ENCODE measurements at places on chromosomes 1 and 21.

DNA sequence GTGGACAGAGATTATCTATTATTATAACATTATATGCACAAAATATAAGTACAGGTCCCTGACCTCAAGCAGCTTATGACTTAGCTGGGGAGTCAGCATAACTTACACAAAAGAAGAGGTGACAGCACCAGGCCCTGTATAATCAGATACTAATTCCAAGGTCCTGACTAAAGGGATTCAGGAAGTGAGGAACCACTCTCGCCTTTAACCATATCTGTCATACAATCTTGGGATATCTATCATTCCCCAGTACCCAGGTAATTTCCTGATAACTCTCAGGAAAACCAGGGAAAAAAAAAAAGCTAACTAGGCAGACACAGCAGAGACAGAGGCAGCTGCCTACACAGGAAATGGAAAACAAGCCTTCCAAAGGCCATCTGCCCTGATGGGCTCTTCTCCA, 78.5 kb upstream of the CAMK1G start:
- H3K27me3 ChIP-seq = no peaks in the 10 kb centered on the region
- H3K36me3 ChIP-seq = no peaks in the 10 kb centered on the region
- H3K4me1 ChIP-seq = no peaks in the 10 kb centered on the region
- DNase-seq = no peak
- H3K4me3 ChIP-seq = no peak overlapping the region

- no peaks in the 10 kb centered on the region for H3K36me3 ChIP-seq
- DNase-seq = no peak
- H3K27ac ChIP-seq = no peak overlapping the region
- no peaks in the 10 kb centered on the region for H3K27me3 ChIP-seq
These were observed 2.4 kb downstream of the RAB7B start for GRCh38 chr1:206000641-206001339.

- H3K27me3 ChIP-seq = no peaks in the 10 kb centered on the region
These were observed 2.6 kb upstream of the UQCRHL start for GRCh38 chr1:15810073-15810472.

DNA sequence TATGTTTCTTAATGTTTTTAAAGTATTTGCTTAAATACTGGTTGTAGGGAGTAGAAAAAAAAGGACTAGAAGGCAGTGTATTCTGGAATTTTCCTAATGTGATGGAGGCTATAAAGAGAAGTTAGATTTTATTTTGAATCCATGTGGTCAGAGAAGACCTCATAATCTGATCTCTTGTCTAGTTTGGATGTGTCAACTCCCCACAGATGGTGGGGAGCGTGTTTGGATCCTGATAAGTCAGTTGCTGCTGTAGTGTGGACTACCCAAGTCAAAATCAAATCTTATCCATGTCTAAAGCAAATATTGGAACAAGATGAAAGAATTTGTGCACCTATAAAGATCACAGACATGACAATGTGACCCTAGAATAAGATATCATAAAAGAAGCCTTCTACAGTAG, 918.0 kb downstream of the LTN1 start:
- no peaks in the 10 kb centered on the region for H3K27me3 ChIP-seq
- DNase-seq = no peak
- no peak overlapping the region for H3K4me3 ChIP-seq
- no peaks in the 10 kb centered on the region for H3K36me3 ChIP-seq
- H3K27ac ChIP-seq = no peak overlapping the region

DNA sequence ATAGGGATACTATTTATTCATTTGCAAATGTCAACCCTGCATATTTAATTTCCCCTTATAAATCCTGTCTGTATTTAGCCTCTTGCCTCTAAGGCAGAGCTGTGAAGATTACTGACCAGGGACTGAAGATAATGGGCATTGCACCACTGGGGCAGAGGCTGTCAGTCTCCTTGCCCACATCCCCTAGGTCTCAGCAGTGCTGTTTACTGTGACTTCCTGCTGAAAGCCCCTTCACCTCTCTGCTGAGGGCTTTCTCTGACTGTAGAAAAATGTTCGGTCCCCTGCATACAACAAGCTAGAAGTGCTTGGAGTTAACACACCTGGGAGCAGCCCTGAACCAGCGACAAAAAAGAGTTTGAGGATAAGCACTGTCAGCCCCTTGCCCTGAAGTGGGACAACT, 28.8 kb downstream of the SLC5A9 start:
- no peak for DNase-seq
- H3K4me3 ChIP-seq = no peak overlapping the region
- no peaks in the 10 kb centered on the region for H3K36me3 ChIP-seq

DNA sequence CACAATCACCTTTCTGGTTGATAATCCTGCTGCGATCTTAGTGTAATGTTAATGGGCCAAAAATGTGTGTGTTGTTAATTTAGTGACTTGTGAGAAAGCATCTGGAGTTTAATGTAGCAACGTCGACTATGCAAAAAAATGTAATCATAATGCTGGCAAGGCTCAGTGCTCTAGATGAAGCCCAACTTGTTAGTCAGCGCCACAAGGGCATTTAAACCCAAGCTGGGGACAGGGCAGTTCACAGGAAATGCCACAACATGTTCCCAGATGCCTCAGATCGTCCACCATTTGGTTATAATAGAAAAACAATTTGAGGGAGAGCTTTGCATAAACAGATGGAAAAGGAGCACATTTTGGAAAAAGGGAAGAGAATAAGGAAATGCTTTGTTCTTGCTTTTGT, 585.4 kb upstream of the PLXNA2 start:
- H3K4me3 ChIP-seq = no peak overlapping the region
- H3K36me3 ChIP-seq = no peaks in the 10 kb centered on the region
- no peak for DNase-seq
- no peaks in the 10 kb centered on the region for H3K27me3 ChIP-seq
- no peaks in the 10 kb centered on the region for H3K4me1 ChIP-seq
- no peak overlapping the region for H3K27ac ChIP-seq

- peak overlapping the region; percentile 85 for H3K27ac ChIP-seq
- peaks cover 36% of the 10 kb centered on the region for H3K4me1 ChIP-seq
- H3K36me3 ChIP-seq = peaks cover 36% of the 10 kb centered on the region
- H3K4me3 ChIP-seq = peak overlapping the region; percentile 69
These were observed 780 bp downstream of the YTHDF2 start for GRCh38 chr1:28737307-28738132.

DNA sequence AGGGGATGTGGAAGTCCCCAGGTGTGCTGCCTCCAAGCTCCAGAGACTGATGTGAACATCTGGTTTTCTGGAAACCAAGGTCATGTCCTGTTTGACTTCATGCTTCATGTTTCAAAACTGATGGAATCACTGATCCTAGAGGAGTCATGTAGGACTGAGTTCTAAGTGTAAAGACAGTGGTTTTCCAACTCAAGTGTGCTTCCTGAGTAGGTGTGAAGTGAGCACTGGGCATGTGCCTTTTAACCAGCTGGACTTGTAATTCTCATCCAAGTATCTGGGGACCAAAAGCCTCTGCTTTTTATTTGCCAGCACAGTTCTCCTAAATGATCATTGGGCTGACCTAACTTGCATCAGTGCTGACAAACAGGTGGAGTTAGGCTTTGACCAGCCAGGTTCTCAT, 36.9 kb downstream of the ABCA4 start:
- no peaks in the 10 kb centered on the region for H3K36me3 ChIP-seq
- H3K27ac ChIP-seq = no peak overlapping the region
- no peak for DNase-seq
- no peak overlapping the region for H3K4me3 ChIP-seq
- no peaks in the 10 kb centered on the region for H3K4me1 ChIP-seq

GRCh38 chr21:41948078-41948895, 5.5 kb downstream of the C2CD2 start:
- peaks cover 5% of the 10 kb centered on the region for H3K4me1 ChIP-seq
- H3K27me3 ChIP-seq = peaks cover 20% of the 10 kb centered on the region
- no peak overlapping the region for H3K4me3 ChIP-seq
- H3K27ac ChIP-seq = no peak overlapping the region
- H3K36me3 ChIP-seq = no peaks in the 10 kb centered on the region
